Esophagus muscularis mucosa (tissue), 4 donors: ENCODE measurements at places on chromosomes 4 and X. TPM values are rescaled to one million over a fixed set of nuclear protein-coding genes. Genes with fewer than 3 reads are reported as not detected.
A peak's percentile ranks its signal among the peaks of the same experiment; 100 is the strongest.

NEUROG2 gene
- total RNA-seq: not detected

- no peak overlapping the region for H3K4me3 ChIP-seq
- no peak overlapping the region for H3K27ac ChIP-seq
- no peaks in the 10 kb centered on the region for H3K4me1 ChIP-seq
- H3K36me3 ChIP-seq: no peaks in the 10 kb centered on the region
- H3K27me3 ChIP-seq: no peaks in the 10 kb centered on the region
- DNase-seq: no peak
These were observed 37.0 kb upstream of the HERC5 start for GRCh38 chr4:88419874-88420273.

DNA sequence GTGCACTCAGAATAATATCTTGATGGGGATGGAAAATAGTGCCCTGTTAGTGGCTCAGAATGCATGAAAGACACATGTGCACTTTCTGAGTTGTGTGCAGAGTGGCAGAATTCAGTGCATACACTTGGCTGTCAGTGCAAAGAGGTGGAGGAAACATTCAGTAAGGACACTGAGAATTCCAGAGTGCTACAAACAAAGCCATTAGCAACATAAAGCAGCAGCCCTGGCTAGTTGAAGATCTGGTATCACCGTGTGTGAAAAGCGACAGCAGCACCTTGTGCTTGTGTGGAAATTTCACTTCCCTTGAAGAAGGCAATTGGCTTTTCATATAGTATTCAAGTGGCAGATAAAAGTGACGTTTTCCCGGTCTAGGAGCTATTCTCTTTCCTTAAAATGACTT is 810.4 kb downstream of the TRIML1 start:
- H3K4me3 ChIP-seq: no peak overlapping the region
- DNase-seq: no peak

GRCh38 chr4:7194251-7195140 is 2.2 kb downstream of the SORCS2 start:
- H3K27ac ChIP-seq: no peak overlapping the region
- H3K27me3 ChIP-seq: peaks cover 21% of the 10 kb centered on the region
- H3K4me1 ChIP-seq: peaks cover 15% of the 10 kb centered on the region
- no peak overlapping the region for H3K4me3 ChIP-seq
- DNase-seq: no peak

GRCh38 chr4:182552948-182553347 is 309.7 kb downstream of the TENM3 start:
- no peak for DNase-seq
- no peak overlapping the region for H3K4me3 ChIP-seq
- H3K36me3 ChIP-seq: no peaks in the 10 kb centered on the region
- no peaks in the 10 kb centered on the region for H3K27me3 ChIP-seq

- H3K27ac ChIP-seq: no peak overlapping the region
- peak; percentile 50 for DNase-seq
- H3K27me3 ChIP-seq: no peaks in the 10 kb centered on the region
- H3K4me1 ChIP-seq: peaks cover 5% of the 10 kb centered on the region
These were observed 47.8 kb downstream of the KDR start for GRCh38 chr4:55077577-55077976.

DNA sequence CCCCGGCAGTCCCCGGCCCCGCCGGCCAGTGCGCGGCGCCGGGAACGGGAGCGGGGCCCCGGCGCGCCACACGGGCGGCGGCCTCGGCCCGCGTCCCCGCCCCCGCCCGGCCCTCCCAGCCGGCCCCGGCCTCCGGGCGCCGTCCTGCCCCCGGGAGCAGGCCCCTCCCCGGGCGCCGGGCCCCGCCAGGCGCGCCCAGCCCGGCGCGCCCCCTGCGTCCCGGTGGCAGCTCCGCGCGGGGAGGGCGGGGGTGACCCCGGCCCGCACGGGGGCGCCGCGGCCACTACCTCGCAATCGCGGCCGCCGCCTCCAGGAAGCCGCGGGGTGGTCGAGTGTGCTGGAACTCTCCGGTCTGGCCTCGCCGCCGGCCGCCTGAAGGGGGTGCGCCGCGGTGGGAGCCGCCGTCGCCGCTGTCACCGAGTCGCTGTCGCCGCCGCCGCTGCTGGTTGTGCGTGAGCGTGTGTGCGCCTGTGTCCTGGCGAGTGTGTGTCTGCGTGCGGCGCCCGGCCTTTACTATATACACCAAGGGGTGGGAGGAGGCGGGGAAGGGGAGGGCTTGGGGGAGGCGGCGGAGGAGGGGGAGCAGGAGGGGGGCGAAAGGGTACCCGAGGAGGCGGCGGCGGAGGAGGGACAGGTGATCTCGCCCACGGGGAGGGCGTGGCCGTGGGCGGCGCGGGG is at the start of gene RAI2:
RAI2 (minus strand) TSS at position 488 of the 678 bp plus-strand sequence. CDS start 59,288 bp downstream, outside the sequence.
- no peaks in the 10 kb centered on the region for H3K36me3 ChIP-seq
- H3K27ac ChIP-seq: peak within 1 kb of the TSS; percentile 78
- peak within 1 kb of the TSS; percentile 67 for H3K4me3 ChIP-seq
- H3K27me3 ChIP-seq: no peaks in the 10 kb centered on the region

- no peak overlapping the region for H3K27ac ChIP-seq
- H3K4me1 ChIP-seq: peaks cover 11% of the 10 kb centered on the region
- H3K27me3 ChIP-seq: no peaks in the 10 kb centered on the region
- no peak overlapping the region for H3K4me3 ChIP-seq
- no peak for DNase-seq
These were observed 55.5 kb upstream of the LNX1 start for GRCh38 chr4:53646795-53647194.

GRCh38 chrX:33741807-33742206 is 390.3 kb downstream of the FAM47A start:
- H3K4me1 ChIP-seq: no peaks in the 10 kb centered on the region
- no peak for DNase-seq
- no peak overlapping the region for H3K4me3 ChIP-seq
- no peak overlapping the region for H3K27ac ChIP-seq

DNA sequence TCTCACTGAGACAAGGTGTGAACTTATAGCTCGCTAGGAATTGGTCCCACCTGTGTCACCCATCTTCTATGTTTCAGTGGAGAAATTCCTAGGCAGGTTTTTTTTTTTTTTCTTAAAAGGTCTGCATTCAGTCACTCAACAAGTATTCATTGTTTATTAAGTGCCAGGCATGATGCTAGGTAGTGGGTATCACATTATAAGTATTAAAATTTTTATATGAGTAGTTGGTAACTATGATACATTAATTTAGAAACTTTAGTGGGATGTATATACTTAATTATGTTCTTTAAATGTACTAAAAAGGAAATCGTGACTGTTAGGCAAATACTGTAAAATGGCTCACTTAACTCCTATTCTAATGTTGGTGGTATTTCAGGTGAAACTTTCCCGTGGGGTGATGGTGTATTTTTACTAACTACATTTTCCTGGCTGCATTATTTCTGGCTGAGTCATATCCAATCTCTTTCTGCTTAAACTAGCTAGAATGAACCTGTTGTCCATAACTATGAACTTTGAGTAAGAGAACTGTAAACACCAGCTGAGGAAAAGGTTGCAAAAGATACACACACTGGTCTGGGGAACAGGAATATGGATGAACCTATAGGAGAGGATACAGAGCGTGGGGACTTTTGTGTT is 49.3 kb upstream of the MED14 start:
- no peak overlapping the region for H3K4me3 ChIP-seq
- no peak overlapping the region for H3K27ac ChIP-seq
- H3K27me3 ChIP-seq: no peaks in the 10 kb centered on the region
- no peak for DNase-seq
- H3K4me1 ChIP-seq: no peaks in the 10 kb centered on the region
- no peaks in the 10 kb centered on the region for H3K36me3 ChIP-seq

DNA sequence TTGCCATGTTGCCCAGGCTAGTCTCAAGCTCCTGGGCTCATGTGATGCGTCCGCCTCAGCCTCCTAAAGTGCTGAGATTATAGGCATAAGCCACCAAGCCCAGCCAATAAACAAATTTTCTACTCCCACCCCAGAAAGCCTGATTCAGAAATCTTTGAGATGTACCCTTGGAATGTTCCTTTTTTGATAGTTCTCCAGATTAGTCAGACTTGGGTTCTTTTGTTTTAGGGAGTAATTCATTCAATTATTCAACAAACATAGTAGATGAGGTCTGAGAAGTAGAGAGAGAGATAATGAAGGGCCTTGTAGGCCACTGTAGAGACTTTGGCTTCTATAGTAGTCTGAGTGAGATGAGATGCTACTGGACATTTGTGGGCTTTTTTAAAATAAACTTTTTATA is 27.8 kb downstream of the RP2 start:
- no peak overlapping the region for H3K27ac ChIP-seq
- no peaks in the 10 kb centered on the region for H3K27me3 ChIP-seq
- H3K4me1 ChIP-seq: no peaks in the 10 kb centered on the region
- no peak overlapping the region for H3K4me3 ChIP-seq

DNA sequence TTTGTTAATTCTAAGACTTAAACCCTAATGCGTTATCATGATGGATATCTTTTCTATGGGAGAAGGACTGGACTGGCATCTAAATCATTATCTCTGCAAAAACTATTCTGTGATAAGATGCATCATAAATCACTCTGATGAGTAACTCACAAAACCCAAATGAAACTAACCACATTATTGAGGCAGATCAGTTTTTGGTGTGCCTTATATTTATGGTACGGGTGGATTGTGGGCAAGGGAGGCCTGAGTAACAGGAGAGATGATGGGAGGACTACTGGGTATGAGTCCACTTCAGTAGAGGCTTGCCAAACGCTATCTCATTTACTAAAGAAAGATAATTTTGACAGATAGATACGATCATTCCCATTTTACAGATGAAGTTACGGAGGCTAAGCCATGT is 66.4 kb upstream of the GUCY1A1 start:
- H3K36me3 ChIP-seq: no peaks in the 10 kb centered on the region
- no peak overlapping the region for H3K27ac ChIP-seq
- DNase-seq: no peak
- no peaks in the 10 kb centered on the region for H3K27me3 ChIP-seq
